ENCODE measurements at places on chromosomes 3 and 15. TPM values are rescaled to one million over a fixed set of nuclear protein-coding genes. Genes with fewer than 3 reads are reported as not detected.

Gene UBAP1L
- 26.0 TPM for polyA plus RNA-seq

Gene SCN11A
- polyA plus RNA-seq, result 0.86 TPM

Gene PRR20G
- polyA plus RNA-seq, result not detected

Gene EPHB3
- polyA plus RNA-seq, result 25.6 TPM

Gene SPATA16
- not detected for polyA plus RNA-seq

Gene SAMD7
- not detected for polyA plus RNA-seq

Gene TIMP4
- polyA plus RNA-seq, result 20.9 TPM

Gene C3orf49
- 1.3 TPM for polyA plus RNA-seq

Gene MYO1E
- polyA plus RNA-seq, result 38.9 TPM

Gene CAMK2N2
- polyA plus RNA-seq, result 204 TPM

Gene KNL1
- polyA plus RNA-seq, result 9.7 TPM

Gene DNASE1L3
- polyA plus RNA-seq, result 0.59 TPM

Gene DCLK3
- 9.9 TPM for polyA plus RNA-seq

Gene HAPLN3
- polyA plus RNA-seq, result 19.3 TPM

Gene RTP3
- not detected for polyA plus RNA-seq

Gene IL17RD
- polyA plus RNA-seq, result 28.5 TPM

Data from spinal cord (tissue), 10 donors.